CD8-positive, alpha-beta memory T cell (primary cell): ENCODE measurements at places on chromosomes 7 and 10. TPM values are rescaled to one million over a fixed set of nuclear protein-coding genes. Genes with fewer than 3 reads are reported as not detected.

DNA sequence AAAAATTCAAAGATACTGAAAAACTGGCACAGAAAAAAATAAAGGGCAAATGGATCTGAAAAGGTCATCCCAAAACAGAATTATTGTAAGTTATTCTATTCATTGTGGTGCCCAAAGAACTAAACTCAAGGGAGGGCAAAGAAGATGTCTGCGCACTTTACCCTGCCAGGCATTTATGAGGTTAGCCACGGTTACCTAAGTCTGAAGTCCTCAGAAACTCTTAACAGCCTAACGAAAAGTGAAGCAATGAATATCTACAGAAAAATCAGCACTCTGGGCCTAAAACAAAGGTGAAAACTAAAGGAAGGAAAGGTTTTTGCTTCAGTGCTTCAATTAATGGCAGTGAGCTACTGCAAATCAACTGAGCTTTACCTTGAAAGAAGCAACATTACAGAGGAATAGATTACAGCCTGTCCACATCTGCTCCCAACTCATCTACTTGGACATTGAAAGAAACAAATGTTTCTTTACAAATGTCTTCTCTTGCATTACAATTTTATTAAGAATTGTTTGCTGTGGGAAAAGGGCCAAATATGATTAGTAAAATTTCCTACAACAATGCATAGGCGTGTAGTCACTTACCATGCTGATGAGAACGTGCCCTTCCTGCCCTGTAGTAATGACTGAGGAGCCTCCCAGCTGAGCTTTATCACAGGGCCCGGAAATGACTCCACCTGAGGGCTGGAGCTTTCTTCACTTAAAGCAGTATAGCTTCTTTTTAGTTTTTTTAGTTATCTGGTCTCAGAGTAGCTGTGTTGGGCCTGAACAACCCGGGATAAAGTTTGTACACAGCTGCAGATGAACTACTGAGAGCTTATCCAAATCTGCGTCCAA, at the start of gene TUBAL3:
TUBAL3 (minus strand) TSS at position 621 of the 834 bp plus-strand sequence; CDS start at position 585, 36 bp downstream.
- H3K36me3 ChIP-seq = no peaks in the 10 kb centered on the region
- H3K27me3 ChIP-seq = no peaks in the 10 kb centered on the region
- no peak for DNase-seq
- H3K4me1 ChIP-seq = no peaks in the 10 kb centered on the region
- no peak within 1 kb of the TSS for H3K27ac ChIP-seq
- H3K4me3 ChIP-seq = no peak within 1 kb of the TSS

DNA sequence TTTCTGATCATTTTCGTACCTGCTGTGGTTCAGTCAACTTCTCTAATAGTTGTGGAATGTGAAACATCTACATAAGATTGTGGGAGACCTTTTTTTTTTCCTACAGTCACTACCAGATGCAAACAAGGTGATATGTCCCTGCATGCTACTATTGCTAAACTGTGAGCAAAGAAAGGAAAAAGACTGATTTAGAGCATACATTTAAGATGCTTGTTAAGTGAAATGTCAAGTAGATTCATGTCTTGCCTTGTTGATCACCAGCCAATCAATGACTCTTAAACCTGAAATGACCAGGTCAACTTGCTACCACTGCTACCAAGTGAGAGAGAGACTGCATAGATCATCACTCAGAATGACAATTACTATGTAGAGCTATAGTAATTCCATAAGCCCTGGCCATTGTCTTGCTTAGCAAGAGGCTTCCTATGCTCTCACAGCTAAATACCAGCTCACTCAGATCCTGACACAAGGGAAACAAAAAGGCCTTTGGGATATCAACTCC, 84.3 kb upstream of the SKAP2 start:
- no peaks in the 10 kb centered on the region for H3K36me3 ChIP-seq
- no peak overlapping the region for H3K4me3 ChIP-seq

GRCh38 chr10:21261842-21262294, 263.6 kb downstream of the SKIDA1 start:
- no peak for DNase-seq
- H3K4me3 ChIP-seq = no peak overlapping the region
- no peak overlapping the region for H3K27ac ChIP-seq
- no peaks in the 10 kb centered on the region for H3K27me3 ChIP-seq
- no peaks in the 10 kb centered on the region for H3K4me1 ChIP-seq

DNA sequence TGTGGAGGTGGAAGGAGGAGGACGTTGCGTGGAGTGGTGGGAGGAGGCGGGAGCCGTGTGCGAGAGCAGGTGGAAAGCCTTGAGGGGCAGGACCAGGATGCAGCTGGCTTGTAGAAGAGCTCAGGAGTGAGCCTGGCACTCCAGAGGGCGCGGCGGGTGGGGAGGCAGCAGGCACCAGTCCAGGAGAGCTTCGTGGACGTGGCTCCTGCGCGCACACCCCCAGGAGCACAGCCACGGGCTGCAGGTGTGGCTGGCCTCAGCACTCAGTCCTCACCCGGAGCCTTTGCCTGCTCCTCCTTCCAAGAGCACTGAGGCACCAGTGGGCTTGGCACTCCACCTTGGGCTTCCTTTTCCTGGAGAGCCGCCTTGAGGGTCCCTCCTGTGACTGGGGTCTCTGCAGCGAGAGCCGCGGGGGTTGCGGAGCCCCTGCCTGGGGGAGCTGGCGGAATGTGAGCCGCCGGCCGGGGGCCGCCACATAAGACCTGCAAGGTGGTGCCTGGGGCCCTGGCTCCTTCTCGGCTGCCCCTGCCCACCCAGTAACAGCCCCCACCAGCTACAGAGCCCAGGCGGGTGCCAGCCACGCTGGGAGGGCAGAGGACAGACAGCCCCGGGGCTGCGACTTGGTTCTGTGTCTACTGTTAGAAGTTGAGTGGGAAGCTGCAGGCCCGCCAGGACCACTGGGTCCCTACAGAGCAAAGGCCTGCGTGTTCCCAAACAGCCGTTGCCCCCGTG, 11.1 kb downstream of the MAFK start:
- H3K27me3 ChIP-seq = no peaks in the 10 kb centered on the region
- no peaks in the 10 kb centered on the region for H3K4me1 ChIP-seq
- no peak for DNase-seq
- no peaks in the 10 kb centered on the region for H3K36me3 ChIP-seq

GRCh38 chr10:71972746-71973695, 8.8 kb downstream of the CHST3 start:
- H3K27me3 ChIP-seq = no peaks in the 10 kb centered on the region
- no peaks in the 10 kb centered on the region for H3K4me1 ChIP-seq
- no peaks in the 10 kb centered on the region for H3K36me3 ChIP-seq
- no peak for DNase-seq
- H3K27ac ChIP-seq = no peak overlapping the region
- no peak overlapping the region for H3K4me3 ChIP-seq

DNA sequence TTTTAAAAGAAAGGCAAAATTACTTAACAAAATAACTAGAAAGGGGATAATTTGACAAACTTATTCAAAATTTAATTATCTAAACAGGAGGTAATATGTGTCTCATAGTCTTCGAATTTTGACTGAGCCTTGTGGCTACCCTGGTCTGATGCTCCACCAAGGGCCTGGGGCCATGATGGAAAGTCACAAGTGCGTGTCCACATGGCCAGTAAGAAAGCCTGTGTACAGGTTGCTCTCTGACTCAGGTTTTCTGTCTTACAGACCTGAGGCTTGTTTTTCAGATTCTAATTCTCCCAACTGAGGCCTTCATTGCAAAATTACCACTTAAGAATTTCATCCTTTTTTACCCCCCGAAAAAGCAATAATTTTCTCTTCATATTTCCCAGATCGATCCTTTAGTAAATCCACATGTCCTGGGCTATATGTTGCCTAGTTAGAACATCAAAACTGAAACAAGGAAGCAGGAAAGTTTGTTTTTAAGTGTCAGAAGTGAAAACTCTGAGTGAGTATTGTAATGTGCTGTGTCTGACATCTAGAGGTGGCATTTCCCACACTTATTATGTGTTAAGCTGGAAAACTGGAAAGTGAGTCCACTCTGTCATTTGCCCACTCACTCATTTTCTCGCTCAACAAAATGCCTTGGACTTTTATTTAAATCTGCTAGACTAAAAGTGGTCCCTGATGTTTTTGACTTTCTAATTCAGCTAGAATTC, 10.0 kb downstream of the CYP3A43 start:
- H3K27ac ChIP-seq = no peak overlapping the region
- H3K36me3 ChIP-seq = no peaks in the 10 kb centered on the region

DNA sequence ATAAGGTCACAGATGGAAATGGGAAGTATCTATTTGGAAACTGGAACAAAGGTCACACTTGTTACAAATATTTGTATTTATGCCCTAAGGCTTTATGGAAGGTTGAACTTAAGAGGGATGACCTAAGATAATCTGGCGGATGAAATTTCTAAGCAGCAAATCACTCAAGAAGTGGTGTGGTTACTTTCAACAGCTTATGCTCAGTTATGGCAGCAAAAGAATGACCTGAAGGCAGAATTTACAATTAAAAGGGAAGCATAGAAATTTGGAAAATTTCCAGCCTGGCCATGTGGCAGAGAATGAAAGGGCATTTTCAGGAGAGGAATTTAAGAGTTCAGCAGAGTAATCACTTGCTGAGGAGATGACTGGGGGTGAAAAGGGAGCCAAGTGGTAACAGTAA, 95.8 kb upstream of the TNS3 start:
- H3K27me3 ChIP-seq = no peaks in the 10 kb centered on the region
- H3K36me3 ChIP-seq = no peaks in the 10 kb centered on the region
- no peaks in the 10 kb centered on the region for H3K4me1 ChIP-seq

GRCh38 chr10:63462442-63462841, 3.3 kb downstream of the JMJD1C start:
- no peak overlapping the region for H3K27ac ChIP-seq
- no peaks in the 10 kb centered on the region for H3K4me1 ChIP-seq
- H3K36me3 ChIP-seq = no peaks in the 10 kb centered on the region
- no peak overlapping the region for H3K4me3 ChIP-seq
- no peak for DNase-seq
- H3K27me3 ChIP-seq = no peaks in the 10 kb centered on the region

DNA sequence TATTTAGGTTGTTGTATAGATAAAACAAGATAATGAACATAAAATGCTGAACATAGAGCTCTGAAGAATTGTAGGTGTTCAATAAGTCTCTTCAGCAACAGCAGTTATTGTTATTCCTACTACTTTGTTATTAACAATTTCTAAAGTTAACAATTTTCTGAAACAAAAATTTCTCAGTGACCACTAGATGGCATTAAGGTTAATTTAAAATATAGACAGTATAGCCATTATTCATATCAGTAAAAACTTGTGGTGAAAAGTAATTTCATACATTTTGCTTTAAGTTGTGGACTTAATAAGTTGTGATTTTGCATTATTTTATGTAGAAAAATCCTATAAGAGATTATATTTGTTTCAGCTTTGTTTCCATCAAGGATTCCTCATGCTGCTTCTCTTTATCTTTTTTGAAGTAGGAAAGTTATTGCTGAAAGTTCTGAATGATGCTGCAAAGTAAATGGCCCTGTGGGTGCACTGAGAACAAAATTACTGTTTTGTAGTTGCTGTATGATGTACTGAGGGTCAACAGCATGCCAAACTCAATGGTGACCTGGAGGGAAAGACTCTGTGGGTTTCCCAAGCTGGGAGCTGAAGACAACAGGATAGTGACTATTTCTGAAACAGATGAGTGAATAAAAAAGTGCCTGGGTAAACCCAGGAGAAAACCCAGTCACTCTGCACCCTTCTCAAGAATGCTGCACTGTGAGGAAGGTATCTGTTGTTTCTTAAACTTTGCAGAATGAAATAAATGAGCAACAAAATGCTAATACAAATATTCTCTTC, 253.6 kb downstream of the KIF20B start:
- H3K4me3 ChIP-seq = no peak overlapping the region
- no peak for DNase-seq
- H3K27me3 ChIP-seq = no peaks in the 10 kb centered on the region
- H3K4me1 ChIP-seq = no peaks in the 10 kb centered on the region
- no peak overlapping the region for H3K27ac ChIP-seq

DNA sequence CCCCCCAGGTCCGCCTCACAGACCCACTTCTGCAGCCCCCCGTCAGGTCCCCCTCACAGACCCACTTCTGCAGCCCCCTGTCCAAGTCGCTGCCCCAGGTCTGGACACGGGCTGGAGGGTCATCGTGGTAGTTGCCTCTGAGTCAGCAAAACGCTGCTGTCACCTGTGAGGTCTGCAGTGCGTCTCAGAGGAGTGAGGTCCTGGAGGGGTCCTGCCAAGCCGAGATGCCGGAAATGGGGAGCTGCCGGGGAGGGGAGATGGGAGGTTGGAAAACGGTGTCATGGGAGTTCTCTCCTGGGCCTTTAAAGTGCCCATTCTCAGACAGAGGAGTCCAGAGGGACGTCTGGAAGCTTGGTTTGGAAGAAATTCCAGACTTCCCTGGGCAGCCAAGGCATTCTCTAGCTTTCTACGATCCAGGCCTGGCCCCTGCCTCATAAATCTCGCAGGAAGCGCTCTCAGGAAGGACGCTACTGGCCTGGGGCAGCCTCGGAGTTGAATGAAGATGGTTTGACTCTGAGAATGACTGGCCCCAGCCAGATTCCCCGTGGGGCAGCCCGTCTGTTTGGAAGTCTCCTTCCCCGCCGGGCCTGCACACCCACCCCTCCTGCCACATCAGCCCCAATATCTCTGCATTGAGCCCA, 38.7 kb downstream of the CALML3 start:
- no peaks in the 10 kb centered on the region for H3K27me3 ChIP-seq
- H3K4me1 ChIP-seq = peaks cover 35% of the 10 kb centered on the region
- peak overlapping the region; percentile 51 for H3K4me3 ChIP-seq

GRCh38 chr10:48556713-48557112, 48.2 kb downstream of the ARHGAP22 start:
- no peaks in the 10 kb centered on the region for H3K36me3 ChIP-seq
- H3K4me3 ChIP-seq = no peak overlapping the region
- no peak for DNase-seq
- no peaks in the 10 kb centered on the region for H3K27me3 ChIP-seq
- H3K27ac ChIP-seq = no peak overlapping the region

DNA sequence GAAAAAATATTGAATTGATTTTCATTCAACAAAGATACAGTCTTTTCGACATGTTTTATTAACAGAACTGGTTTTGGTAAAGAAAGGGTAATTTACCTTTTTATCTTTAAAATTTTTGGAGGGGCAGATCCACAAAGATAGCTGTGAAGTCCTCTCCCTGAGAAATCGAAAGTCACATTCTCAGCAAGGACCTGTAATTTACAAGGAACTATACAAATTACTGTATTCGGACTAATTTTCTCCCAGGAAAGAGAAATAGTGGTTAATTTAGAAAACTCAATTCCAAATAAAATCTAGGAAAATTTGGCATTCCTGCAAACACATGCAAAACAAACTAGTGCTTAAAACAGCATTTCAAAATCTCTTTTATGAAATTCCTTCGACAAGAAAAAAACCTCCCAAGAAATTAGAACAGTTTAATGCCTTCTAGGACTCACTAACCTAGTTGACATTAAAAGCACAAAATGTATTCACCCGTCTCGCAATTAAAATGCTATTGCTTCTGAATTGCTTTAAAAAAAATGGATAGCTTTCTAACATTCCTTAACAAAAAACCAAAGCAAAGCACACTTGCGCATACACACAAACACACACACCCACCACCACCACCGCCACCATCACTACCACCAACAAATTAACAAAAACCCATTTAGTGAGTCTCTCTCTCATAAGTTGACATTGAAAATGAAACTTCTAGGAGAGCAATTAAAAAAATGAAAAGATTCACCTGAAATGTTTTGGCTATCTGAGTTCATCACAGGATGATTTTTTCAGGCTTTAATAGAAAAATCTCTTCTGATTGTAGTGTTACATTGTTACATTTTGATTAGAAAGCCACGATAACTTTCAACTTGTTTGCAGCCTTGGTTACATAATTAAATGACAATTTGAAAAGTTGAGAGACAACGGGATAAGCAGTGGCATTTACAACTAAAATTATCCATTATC, 4.0 kb upstream of the NKX2-3 start:
- peaks cover 48% of the 10 kb centered on the region for H3K27me3 ChIP-seq
- no peak overlapping the region for H3K4me3 ChIP-seq
- no peak overlapping the region for H3K27ac ChIP-seq
- H3K36me3 ChIP-seq = no peaks in the 10 kb centered on the region

VWDE gene
- polyA plus RNA-seq = 0.25 TPM

LIPF gene
- not detected for polyA plus RNA-seq

GPR37 gene
- polyA plus RNA-seq = not detected

GATA3 gene
- polyA plus RNA-seq = 58.6 TPM

SSC4D gene
- polyA plus RNA-seq = 0.17 TPM

CALY gene
- 0.83 TPM for polyA plus RNA-seq

MBLAC1 gene
- polyA plus RNA-seq = 2.3 TPM
